ENCODE measurements at places on chromosomes 5 and 9.

- DNase-seq, result no peak
These were observed 236.6 kb downstream of the PJA2 start for GRCh38 chr5:109173036-109173794.

GRCh38 chr5:173890195-173890991 is 2.2 kb downstream of the CPEB4 start:
- DNase-seq, result no peak

- no peak for DNase-seq
These were observed 8.7 kb downstream of the ENTREP1 start for GRCh38 chr9:69333716-69334115.

- no peak for DNase-seq
These were observed 184.7 kb downstream of the MAPKAP1 start for GRCh38 chr9:125522328-125522725.

GRCh38 chr5:146048994-146049703 is 56.2 kb downstream of the PLAC8L1 start:
- no peak for DNase-seq

- DNase-seq, result no peak
These were observed 13.8 kb upstream of the ANGPTL2 start for GRCh38 chr9:127136081-127136879.

GRCh38 chr9:135103001-135103446 is 15.6 kb downstream of the OLFM1 start:
- DNase-seq, result no peak

DNA sequence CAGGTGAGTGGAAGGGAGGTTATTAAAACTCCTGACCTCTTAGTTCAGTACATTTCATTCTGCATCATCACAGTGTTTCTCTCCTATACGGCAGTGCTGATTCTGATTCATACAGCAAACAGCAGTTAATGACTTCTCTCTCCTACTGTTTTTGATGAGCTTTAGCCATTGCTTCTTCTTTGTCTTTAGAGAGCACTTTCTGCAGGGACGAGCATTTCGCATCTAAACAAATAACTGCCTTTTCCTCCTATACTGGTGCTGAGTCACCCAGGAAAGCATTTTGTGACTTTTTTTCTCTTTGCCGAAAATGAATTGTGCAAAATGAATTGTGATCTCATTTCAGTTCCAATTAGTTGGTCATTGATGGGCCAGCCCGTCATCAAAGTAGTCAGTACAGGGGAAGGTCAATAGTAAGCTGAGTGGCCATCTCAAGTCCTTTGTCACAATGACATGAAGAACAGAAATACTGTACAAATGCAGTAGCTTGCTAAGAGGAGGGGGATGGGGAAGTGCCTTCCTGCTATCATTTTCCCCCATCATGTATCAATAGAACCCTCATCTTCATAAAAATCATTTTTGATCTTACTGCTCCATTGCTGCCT is 98.5 kb downstream of the INSYN2B start:
- no peak for DNase-seq

- DNase-seq, result no peak
These were observed 315 bp downstream of the UBQLN1 start for GRCh38 chr9:83707518-83707767.

All from germinal center (tissue), 1 donor.